Activated CD4-positive, alpha-beta T cell treated with anti-CD3 and anti-CD28 coated beads, Interleukin-10, Interleukin-2, amounts not matched to agents 100 ng/mL and 50 ng/mL, durations not matched to agents 16 hours and 8 hours (primary cell): ENCODE measurements at places on chromosomes 2 and 18.

GRCh38 chr2:229920011-229920641 is 1.7 kb downstream of the TRIP12 start:
- peak; percentile 34 for DNase-seq

- no peak for DNase-seq
These were observed 310.3 kb upstream of the CYP26B1 start for GRCh38 chr2:72457801-72458516.

DNA sequence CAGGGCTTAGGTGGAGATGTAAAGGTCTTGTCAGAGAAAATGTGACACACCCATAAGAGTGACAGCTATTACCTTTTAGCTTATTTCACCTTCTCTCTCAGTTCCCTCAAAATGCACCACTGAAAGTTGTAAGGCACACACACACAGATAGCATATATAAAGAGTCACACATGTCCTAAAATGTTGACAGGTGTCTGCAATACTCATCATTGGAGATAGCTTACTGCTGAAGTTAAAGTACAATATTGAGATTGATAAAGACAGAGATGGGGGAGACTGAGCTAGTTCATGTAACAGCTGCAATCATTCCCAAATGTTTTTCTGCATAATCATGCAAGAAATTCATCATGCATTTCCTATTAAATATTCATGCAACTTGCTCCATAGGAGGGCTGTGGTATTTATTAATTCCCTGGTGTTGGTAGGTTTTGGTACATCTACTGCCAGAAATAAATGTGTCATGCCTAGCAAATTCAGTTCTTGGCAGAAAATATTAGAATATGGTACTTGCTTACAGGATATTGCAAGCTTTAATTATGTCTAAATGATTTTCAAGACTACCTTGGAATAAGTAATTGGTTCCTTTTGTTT is 118.8 kb upstream of the RBMS1 start:
- DNase-seq = no peak

DNA sequence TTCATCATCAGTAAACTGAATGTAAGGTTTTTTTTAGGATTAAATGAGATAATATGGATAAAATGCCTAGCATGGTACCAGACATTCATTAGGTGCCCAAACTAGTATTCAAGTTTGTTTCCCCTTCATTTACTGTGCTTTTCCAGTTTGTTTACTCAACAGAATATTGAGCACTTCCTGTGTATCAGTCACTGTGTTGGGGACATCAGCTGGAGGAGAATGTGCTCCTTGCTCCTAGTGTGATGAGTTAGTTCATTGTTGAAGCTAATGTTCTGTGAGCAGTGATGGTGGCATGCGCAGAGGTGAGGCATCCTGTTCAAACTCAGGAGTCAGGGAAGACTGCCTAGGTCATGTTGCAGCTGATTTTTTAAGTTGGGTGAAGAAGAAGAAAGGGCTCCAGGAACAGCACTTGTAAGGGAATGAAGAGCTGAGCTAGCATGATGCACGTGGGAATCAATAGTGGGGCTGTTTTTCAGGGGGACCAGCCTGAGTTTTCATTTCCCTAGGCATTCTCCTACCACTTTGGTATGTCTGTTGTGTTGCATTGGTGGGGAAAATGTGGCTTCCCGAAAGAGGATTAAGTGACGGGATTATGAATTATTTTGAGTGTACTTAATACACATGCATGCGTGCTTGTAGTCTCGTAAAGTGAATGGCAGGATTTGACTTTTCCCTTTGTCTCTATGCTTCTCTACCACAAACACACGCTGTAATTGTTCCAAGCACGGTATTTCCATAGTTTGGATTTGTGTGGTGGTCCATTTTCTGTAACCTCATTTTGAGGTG is 23.7 kb downstream of the TTLL4 start:
- DNase-seq = no peak

DNA sequence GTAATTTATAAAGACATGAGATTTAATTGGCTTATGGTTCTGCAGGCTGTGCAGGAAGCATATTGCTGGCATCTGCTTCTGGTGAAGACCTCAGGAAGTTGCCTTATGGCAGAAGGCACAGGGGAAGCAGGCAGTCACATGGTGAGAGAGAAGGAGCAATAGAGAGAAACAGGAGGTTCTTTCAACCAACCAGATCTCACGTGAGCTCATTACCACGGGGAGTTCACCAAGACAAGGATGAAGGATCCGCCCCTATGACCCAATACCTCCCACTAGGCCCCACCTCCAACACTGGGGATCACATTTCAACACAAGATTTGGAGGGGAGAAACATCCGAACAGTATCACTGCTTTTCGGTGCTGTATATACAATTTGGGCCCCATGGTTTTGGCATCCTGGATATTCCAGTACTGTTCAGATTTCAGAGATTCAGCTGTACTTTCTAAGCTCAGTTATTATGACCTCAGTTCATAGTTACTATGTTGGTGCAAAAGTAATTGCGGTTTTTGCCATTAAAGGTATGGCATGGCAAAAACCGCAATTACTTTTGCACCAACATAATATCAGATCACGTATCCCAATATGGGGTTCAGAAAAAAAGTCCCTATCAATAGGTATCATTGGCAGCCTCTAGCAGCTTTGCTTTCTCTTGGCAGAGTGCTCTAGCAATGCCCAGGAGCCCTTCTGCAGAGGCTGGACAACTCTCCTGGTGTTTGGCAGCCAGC is 189.6 kb upstream of the SIX3 start:
- DNase-seq = no peak

GRCh38 chr2:41940745-41941063 is 107.1 kb upstream of the PKDCC start:
- no peak for DNase-seq

DNA sequence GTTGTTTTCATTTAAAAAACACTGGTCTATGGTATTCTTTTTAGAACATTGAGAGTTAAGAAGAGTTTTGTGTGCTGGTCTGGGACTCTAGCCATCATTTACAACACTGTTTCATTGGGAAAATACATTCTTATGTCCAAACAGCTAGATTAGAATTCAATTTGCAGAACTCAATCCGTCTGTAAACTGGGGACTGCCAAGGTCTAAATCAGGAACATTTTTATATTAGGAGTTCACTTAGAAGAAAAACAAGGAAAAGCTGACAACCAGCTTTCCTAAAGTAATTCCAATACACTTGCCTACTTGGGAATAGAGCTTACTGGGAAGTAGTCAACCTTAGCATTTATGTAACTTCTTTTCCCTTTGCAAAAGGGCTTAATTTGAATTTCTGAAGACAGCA is 91.5 kb upstream of the RNF152 start:
- DNase-seq = no peak

- DNase-seq = peak; percentile 84
These were observed 25.5 kb downstream of the B4GALT6 start for GRCh38 chr18:31658670-31659575.

DNA sequence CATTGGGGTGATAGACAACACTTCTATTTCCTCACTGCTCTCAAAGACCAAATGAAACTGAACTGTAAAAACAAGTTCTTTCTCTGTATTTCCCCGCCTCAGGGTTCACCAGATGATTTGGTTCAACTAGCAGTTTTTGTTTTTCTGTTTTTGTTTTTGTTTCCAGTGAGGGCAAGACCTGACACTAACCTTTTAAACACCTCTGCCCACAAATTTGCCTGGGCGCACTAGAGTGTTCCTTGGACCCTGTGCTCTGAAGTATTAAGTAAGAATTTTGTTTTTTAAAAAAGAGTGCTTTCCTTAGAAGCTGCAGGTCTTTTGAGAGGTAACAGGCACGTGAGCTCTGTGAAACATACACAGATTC is 92.9 kb downstream of the DYSF start:
- no peak for DNase-seq

- DNase-seq = no peak
These were observed 10.8 kb upstream of the BUB1 start for GRCh38 chr2:110688594-110689091.

- peak; percentile 82 for DNase-seq
These were observed 45.8 kb upstream of the RBM44 start for GRCh38 chr2:237752761-237753165.

DNA sequence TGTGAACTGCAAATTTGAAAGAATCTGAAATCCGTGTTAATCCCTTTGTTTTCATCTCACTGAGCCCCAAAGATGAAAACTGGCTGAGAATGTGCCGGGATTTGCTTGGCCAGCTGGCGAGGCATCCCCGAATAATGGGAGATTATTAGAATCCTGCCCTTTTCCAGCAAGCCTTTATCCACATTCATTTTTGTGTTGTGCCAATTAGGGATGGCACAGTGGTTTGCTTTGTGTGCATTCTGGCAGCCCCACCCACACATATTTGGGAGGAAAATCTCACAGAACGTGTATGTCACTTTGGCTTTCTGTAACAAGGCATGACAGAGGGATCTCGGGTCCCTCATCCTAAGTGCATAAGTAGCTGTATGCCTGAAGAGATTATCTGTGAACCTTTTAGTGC is 405.8 kb upstream of the FAM98A start:
- DNase-seq = no peak

DNA sequence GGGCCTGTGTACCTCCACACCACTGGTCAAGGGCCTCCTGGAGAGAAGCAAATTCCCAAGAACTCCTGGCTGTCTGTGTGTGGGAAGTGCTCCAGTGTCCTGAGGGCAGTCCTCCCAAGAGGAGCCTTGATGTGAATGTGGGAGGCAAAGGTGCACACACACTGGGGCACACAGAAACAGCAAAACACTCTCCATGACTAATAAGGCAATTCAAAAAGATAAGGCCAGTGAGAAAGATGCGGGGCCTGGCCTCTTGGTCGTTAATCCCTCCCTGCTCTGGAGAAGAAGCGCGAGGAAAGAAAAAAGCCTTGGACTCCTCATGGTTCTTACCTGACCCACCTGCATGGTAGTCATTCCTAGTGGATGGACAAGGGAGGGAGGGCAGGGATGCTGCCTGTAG is 373.2 kb downstream of the SLC4A3 start:
- DNase-seq = no peak

- no peak for DNase-seq
These were observed 6.3 kb downstream of the ANO7 start for GRCh38 chr2:241194811-241195210.

GRCh38 chr18:73896685-73897084 is 250.9 kb downstream of the FBXO15 start:
- DNase-seq = no peak

- DNase-seq = no peak
These were observed 12.4 kb upstream of the IL1RN start for GRCh38 chr2:113114996-113115395.

DNA sequence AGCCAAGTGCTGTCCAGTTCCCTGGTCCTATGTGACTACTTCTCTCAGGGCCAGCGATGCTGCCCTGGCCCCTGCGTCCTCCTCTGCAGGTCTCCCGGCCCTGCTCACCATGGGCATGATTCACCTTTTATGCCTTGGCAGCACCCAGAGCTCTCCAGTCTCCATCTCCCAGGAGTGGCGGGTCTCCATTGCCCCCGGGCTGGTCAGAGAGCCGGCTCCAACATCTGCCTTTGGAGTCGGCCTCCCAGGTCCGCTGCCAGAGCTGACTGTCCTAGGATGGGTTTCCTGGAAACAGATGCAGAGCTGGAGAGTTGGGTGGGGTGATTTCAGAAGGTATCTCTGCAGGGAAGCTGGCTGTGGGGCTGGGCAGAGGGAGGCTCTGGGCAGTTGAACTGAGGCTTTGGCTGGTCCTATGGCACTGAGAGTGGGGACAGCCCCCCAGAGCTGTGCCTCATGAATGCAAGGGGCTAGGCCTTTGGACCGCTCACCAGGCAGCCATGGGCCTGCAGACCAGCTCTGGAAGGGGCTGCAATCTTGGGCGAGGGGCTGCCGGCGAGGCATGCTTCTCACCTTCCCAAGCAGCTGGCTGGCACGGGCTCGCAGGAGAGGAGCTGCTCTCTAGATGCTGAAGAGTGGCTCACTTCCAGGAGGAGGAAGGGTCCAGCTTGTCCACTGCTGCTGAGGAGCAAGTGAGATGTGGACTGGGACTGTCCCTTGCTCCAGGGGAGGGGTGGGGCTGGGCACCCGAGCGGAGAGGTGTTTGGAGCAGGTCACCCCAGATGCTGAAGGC is 59.8 kb upstream of the HS6ST1 start:
- no peak for DNase-seq

DNA sequence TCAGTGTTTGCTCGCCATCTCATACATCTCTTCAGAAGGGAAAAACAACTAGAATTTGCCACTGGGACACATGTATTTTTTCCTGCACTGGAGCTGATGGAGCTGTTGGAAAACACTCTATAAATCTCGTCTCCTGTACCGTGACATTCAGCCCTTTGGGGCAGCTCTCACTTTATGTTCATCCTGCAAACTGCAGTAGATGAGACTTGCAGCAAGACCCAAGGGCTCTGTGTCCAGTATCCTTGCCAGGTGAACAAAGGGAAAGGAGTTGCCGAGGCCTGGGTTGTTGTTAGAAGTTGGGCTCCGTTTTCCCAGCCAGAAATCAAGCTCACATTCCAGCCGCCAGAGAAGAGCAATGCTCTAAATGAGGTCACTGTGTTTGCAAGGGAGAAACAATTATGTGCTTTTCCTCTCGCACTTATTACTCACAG is 285.1 kb downstream of the SLC4A3 start:
- no peak for DNase-seq

DNA sequence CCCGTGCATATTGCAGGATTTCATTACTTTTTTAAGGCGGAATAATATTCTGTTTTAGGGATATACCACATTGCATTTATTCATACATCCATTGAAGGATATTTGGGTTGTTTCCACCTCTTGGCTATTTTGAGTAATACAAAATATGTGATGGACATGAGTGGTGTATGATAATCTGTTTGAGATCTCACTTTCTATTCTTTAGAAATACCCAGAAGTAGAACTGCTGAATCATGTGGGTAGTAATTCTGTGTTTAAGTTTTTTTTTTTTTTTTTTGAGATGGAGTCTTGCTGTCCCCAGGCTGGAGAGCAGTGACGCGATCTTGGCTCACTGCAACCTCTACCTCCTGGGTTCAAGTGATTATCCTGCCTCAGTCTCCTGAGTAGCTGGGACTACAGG is 201.4 kb downstream of the NYAP2 start:
- DNase-seq = no peak

DNA sequence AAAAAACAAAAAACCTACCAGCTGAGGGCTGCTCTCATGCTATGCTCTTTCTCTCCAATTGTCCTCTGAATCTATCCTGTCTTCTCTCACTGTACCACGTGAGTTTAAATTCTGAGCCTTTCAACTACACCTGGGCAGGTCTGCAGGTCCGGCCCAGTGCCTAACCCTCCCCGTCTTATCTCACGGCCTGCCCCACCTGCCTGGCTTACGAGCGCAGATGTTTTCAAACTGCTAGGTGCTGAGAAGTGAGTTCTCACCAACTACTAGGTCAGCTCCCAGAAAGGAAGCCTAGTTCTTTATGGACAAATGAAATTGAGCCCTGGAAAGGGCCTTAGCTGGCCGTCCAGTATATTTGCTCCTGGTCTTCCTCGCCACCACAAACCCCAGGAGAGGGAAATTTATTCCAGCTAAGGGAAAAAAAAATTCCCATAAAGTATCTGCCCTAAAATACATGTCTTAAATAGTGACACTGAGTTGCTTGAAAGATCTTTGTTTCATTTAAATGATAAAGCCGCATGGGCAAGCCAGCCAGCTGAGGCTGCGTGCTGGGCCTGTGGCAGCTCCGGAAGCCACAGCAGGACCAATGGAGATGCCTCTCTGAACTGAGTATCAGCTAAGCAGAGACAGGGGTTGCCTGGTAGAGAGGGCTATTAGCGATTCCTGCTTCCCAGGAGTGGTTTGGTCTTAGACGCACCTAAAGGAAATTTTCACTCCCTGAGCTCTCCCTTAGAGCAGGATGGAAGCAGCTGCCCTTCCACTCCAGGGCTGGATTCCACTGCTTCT is 92.5 kb upstream of the NCK2 start:
- no peak for DNase-seq
